ENCODE measurements at places on chromosomes 16 and 17.
A peak's percentile ranks its signal among the peaks of the same experiment; 100 is the strongest.

DNA sequence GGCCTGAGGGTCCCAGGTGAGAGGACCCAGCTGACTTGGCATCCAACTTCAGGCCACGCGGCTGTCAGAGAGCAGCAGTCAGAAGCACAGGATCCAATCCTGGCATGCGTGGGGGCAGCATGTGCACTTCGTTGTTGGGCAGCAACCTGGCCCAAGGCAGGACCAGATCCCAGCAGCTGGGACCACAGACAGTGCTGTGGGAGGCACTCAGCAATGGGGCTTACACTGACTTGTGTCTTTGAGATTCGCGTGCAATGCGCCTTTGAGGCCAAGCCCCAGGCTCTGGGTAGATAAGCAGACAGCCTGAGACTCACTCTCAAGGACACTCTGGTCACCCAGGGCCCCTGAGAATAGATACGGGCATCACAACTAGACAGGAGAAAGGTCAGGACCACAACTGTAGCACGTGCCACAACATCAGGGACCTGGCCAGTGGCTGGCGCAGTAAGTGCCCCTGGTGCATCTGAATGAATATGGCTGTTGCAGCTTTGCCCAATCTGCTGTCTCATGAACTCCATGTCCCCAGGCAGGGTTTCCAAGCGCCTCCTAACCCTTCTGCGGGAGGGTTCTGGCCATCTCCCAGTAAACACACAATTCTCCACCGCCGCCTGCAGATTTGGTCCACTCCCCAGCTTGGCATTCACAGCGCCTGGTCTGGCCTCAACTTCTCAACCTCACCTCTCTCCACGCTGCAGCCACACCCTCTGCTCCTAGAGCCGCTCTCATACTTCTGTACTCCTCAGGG is 3.2 kb downstream of the PAM16 start:
- DNase-seq = no peak

GRCh38 chr16:23833504-23833903 is 2.3 kb upstream of the PRKCB start:
- DNase-seq = no peak

DNA sequence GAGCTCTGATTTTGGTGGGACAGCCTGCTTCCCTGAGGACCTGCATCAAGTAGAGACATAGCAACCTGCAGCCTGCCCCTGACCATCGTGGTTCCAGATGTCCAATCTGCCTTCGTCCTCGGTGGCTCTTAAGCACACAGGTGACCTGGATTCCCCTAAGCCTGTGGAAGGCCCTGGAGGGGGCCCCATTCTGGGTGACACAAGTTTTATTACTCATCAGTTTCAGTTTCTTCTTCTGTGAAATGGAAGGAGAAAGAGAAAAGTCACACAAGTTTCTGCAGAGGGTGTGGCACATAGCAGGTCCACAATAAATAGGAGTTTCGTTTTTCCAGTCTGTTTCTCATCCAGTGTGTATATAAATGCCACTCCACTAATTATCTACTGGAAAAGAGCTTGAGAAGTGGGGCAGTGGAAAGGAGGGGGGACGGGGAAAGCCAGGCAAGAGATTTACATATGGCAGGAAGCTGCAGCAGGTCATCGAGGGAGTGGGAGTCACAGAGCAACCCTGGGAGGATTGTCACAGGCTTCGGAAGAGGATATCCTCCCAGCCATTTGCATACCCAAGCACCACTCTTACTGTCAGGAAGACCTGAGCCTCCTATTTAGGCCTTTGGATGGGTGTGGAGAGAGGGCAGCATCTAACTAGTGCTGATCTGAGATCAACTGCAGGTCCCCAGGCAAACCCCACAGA is 10.0 kb upstream of the NOS2 start:
- peak; percentile 68 for DNase-seq

GRCh38 chr17:80889231-80890195 is 102.1 kb upstream of the CHMP6 start:
- peak; percentile 48 for DNase-seq

- peak; percentile 46 for DNase-seq
Observed at GRCh38 chr16:29743827-29744531, 1.8 kb downstream of the C16orf54 start.

DNA sequence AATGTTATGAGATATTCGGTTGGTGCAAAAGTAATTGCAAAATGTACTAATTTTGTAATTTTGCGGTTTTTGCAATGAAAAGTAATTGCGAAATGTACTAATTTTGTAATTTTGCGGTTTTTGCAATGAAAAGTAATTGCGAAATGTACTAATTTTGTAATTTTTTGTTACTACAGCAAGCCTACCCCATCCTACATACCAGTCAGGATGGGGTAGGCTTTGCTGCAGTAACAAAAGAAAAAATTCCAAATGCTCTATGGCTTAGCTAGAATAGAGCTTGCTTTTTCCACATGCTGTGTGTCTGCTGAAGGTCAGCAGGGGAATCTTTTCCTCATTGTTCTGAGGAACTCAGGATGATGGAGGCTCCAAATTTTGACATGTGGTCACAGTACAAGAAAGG is 83.3 kb upstream of the GPRC5B start:
- DNase-seq = no peak

DNA sequence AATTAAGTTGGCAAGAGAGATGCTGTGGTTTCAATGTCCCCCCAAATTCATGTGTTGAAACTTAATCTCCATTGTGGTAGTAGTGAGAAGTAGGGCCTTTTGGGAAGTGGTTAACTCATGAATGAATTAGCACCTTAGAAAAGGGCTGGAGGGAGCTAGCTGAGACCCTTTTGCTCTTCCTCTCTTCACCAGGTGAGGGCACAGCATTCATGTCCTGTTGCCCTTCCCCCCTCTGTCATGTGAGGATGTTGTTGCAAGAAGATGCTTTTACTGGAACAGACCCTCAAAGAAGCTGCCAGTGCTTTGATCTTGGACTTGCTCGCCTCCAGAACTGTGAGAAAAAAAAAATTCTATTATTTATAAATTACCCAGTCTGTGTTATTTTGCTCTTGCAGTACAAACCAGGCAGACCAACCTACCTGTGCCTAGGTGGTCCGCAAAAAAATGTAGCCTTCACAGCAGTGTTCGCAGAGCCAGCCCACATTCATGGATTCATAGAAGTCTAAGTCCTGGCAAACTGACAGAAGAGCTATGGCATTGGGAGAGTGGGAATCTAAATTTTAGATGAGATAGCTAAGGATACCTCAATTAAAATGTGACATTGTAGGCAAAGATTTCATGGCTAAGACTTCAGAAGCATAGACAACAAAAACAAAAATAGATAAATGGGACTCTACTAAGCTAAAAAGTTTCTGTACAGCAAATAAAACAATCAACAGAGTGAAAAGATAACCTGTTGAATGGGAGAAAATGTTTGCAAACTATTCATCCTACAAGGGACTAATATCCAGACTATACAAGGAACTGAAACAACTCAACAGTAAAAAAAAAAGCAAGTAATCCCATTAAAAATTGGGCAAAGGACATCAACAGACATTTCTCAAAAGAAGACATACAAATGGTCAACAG is 32.0 kb upstream of the ABCA5 start:
- no peak for DNase-seq

DNA sequence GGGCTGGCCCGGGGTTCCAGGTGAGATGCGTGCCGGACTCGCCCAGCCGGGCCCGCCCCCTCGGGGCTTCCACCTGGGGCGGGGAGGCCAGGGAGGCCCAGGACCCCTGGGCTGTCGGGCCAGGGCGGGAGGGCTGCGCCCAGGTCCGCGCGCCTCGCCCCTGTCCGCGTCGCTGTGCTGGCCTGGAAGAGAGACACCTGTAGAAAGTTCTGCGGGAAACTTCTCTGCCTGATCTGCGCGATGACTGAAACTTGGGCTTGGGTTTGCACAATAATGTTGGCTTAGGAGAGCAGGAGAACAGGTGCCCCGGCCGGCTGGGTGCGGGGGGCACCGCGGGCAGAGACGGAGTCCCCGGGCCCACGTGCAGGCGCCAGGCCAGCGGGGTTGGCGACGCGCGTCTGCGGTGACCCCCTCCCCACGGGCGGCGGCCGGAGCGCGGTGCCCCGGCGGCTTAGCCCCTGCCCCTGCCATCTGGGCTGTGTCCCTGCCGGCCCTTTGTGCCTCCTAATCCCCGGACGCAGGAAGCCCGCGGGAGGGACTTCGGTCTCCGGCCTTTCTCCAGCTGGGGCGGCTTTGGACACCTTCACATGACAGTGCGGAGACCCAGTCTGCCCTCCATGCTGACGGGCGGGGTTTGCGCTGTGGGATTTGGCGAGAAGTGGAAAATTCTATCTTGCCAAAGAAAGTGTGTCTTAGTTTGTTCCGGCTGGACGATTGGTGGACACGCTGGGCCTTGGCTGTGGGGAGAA is 483 bp downstream of the LLGL2 start:
- no peak for DNase-seq

GRCh38 chr16:17058471-17058870 is 412.3 kb downstream of the XYLT1 start:
- no peak for DNase-seq

DNA sequence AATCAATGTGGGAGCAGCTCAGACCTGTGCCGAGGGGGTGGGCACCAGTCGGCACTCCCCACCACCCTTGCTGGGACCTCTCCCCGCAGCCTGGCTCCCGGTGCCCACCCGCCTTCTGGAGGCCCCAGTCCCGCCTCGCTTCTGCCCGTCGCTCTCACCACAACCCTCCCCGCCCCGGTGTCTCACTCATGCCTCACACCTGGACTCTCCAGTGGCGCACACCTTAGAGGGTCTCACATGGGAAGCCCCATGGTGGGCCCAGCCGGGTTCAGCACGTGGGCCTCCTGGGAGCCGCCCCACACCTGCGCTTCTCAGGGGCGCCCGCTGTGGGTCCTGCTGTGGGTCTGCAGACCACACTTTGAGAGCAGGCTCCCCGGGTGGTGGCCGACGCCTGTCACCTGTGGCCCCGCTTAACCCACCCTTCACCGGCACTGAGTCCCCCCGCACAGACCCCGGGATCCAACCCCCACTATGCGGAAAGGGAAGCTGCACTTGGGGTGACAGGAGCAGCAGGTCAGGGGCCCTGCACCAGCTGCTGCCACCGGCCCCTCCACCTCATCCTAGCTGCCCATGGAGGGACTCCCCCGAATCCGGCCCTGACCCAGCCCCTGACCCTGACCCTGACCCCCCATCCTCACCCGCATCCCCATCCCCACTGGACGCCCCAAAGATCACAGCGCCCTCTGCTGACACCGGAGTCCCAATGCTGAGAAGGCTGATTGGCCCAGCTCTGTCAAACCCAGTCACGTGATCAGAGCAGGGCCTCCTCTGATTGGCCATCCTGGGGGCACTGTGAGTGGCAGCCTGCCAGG is 27.4 kb upstream of the SLC38A10 start:
- DNase-seq = peak; percentile 73

GRCh38 chr16:4647644-4647980 is 23.0 kb downstream of the MGRN1 start:
- DNase-seq = no peak

DNA sequence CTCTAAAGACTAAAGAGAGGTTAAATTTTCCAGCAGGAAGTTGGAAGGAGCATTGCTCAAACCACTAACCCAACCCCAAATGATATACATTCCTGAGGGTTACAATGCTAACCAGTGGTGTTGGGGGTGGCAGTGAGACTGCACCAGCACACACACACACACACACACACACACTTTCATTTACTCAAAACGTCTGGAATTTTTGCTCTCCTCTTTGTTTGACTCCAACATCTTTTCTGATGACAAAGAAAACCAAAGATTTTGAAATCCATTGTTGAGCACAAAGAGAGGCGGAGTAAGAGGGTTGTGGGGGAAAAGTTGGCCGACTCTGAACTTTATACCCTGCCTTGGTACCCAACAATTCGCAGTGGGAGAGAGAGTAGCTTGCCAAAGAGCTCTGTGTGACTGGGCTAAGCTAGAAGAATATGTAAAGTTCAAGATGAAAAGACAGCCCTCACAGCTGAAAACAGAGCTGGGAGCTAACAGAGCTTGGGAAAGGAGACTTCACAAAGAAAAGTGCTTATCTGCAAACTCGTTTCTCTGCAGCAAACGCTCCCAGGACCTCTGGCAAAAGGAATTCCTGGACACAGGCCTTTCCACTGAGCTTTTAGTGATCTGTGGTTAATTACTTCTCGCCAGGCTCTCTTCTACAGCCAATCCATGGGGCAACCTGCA is 426.0 kb upstream of the CDH11 start:
- no peak for DNase-seq

- no peak for DNase-seq
Observed at GRCh38 chr17:41118721-41119120, 548 bp upstream of the KRTAP4-11 start.

GRCh38 chr17:14149751-14150150 is 80.4 kb downstream of the COX10 start:
- no peak for DNase-seq

GRCh38 chr16:29710227-29711219 is 31.5 kb downstream of the QPRT start:
- DNase-seq = peak; percentile 53

DNA sequence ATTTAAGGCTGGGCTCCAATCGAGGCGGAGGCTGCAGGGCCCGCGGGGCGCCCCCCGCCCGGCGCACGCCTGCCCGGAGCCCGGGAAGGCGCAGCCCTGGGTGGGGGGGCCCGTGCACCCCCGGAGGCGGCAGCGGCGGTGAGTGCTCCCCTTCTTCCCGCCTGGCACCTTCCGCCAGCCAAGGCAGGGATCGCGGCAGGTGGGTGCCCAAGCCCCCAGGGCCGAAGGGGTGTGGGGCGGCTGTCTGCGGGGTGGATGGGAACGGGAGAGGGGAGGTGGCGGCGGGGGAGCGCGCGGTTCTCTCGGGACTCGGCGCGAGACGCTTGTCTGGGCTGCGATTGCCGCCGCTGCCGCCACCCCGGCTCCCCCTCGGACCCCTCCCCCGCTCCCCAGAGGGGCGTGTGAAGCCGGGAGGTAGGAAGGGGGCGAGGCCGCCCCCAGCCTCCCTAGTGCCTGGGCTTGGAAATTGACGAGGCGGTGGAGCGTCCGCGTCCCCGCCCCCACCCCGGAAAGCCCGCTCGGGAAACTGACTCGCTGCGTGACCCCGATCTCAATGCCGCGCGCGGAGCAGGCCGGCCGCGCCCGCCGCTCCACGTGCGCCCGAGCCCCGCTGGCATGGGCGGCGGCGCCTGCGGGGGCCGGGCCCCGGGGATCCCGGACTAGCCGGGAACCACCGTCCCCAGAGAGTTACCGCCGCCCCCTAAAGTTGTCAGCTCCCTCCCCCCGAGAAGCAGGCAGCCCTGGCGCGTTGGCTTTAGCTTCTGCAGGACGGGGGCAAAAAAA is 231.5 kb downstream of the MRTFB start:
- DNase-seq = no peak

DNA sequence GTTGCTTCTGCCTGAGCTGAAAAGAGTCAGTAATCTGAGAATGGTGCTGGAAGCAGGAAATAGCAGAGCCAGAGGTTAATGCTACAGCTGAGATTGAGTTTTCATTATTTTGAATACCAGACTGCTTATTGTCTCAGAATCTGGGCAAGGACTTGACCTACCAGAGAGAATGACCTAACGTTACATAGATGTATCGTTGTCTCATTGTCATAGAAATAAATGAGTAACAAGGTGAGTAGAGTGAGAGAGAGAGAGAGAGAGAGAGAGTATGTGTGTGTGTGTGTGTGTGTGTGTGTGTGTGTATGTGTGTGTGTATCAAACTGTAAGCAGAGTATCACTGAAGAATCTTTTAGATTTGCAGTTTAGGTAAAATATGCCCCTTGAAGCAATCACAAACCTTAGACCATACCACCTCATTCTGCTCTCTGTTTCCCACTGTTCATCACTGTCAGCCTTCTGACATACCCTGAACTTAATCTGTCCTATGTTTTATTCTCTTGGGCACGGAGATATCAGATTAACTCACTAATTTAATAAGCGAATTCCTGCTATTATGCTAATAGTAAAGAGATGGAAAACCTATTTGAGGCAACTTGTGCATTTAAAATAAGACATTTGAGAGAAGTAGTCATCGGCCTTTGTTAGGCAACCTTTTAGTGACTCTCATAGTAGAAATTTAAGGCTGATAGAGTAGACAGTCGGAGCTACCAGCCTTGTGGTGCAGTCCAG is 87.8 kb downstream of the CYB561 start:
- DNase-seq = no peak

All from activated CD4-positive, alpha-beta T cell treated with anti-CD3 and anti-CD28 coated beads for 48 hours (primary cell).